ENCODE measurements at places on chromosomes 6 and 20.

DNA sequence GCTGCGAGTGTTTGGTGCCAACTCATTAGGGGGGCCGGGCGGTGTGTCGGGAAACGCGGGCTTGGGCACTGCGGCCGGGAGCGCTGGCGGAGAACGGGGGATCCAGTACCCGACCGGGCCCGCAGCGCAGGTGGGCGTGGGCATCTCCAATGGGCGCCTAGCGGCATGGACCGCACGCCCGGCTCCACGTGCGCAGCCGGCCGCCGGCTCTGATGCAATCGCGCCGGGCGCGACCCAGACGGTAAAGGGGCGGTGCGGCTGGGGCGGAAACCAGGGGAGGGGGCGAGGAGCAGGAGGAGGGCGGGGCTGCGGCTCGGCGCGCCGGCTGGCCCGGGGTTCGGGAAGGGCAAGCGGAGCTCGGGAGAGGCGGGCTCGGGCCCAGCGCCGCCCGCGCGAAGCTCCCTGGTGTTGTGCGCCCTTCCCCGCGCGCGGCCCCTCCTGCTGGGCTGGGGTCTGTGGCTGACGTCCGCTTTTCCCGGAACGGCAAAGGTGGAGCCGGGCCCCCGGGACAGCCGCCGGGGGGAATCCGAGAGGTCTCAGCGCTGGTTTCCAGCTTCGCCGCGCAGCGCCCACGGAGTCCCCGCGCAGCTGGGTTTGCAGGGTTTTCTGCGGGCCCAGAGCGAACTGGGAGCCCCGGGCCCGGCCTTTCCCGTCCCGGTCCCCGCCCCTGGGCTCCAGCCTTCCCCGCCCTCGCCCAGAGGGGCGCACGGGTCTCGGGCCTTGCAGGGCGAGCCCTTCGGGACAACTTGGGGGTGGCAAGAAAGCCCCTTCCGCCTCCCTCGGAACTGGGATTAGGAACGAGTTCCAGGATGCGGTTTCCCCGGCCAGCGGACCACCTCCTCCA, 867 bp downstream of the MTHFD1L start:
- peak; percentile 47 for DNase-seq

DNA sequence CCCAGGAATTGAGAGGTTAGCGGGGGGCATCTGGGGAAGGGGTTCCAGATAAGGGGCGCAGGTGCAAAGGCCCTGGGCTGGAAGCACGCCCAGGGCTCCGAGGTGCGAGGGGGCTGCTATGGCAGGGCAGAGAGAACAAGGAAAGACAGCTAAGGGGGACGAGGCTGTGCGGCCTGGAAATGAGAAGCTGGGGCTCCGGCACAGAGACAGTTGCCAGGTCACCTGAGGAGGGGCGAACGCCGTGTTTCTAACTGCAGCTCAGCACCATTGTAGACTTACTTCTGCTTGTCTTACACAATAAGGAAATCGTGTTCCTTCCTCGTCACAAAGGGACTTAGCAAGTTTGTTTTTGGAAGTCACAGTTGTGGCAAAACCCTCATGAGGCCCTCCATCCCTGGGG, 68.9 kb upstream of the TBXT start:
- DNase-seq: no peak

DNA sequence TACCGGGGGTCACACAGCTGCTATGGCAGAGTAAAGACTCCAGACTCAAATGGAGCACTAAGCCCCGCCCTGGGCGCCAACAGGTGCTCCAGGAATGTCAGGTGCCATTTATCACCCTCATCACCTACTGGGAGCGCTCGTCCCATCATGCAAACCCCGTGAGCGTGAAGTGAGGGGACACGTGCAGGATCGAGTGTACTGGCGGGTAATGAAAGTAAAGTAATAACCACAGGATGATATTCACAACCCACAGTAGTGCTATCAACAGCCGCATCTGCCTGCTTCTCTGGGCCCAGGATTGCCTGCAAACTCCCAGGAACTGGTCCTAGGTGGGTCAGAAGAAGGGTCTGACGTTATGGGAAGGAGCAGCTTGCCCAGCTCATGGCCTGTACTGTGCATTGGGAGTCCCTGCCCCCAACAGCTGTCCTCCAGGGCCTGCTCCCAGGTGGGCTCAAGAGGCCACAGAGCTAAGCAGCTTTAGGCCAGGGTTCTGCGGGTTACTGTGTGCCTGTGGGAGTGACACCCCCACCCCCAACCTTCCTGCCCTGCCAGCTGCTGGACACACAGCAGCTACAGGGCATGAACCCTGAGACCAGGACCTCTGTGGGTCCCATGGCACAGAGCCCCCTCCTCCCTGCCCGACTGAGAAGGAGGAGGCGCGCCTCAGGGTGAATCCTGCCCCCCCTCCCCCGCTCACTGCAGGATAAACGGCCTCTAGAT, 120.5 kb upstream of the SULF2 start:
- DNase-seq: no peak

DNA sequence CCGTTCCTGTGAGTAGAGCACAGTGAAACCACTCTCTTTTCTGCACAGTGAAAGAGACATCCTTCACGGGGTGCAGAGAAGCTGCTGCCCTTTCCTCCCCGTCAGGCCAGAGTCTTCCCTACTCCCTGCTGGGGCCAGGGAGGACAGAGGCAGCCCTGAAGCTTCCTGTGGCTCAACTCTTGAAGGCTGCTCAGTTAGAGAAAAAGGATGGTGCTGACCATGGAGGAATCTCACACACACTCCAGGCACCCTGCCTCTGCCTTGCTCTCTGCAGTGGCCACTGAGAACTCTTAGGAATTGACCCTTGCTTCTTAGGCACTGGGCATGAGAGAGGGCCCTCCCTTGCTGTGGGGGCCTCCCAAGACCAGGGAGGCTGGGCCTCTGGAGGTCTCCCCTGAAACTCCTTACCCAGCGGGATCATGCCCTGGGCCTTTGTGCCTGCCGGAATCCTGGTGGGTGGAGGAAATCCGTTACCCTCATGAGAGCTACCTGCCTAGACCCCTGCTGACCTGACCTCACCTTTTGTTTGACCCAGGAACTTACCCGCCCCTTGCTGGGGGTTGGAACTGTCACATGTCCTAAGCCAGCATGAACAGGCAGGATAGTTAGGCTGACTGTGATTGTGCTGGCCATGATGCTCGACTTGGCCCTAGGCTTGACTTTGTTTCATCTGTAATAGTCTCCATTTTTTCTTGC, 65.0 kb upstream of the CD93 start:
- DNase-seq: no peak

- no peak for DNase-seq
Measured at GRCh38 chr20:46740214-46740609, 30.8 kb downstream of the SLC2A10 start.

GRCh38 chr20:38139156-38139912, 25.7 kb downstream of the TGM2 start:
- DNase-seq: no peak

Data from globus pallidus (tissue), 1 donor.